ENCODE measurements at places on chromosomes 12 and 14.

- DNase-seq: no peak
Measured at GRCh38 chr12:26255893-26256645, 60.7 kb downstream of the SSPN start.

- DNase-seq: peak; percentile 15
Measured at GRCh38 chr12:95881331-95881955, 22.7 kb downstream of the SNRPF start.

DNA sequence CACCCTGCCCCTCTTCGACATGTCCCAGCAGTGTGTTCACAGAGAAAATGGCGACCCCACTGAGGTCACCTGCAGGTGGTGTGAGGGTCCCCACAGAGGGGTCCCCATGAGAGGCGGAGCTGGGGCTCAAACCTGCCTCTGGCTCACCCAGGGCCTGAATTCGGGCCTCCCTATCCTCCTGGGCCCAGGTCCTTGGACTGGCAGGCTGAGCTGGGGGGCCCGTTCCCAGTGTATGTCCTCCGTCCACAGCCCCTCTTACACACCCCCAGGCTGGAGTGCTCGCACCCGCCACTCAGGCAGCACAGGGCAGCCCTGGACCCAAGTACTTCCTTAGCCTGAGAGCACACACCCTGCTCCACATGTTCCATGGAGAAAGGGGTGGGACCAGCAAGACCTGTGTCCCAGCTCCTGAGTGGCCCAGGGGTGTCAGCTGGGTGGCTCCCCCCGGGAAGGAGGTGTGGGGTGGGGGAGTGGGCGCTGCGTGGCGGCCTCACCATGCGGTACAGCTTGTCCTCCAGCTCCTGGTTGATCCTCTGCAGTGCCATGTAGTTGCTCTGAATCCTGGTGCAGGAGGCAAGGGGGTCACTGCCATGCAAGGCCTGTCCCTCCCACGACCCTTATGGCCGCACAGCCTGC lies 42.6 kb downstream of the BEGAIN start:
- DNase-seq: no peak

GRCh38 chr14:31567655-31568054 lies 6.5 kb downstream of the NUBPL start:
- no peak for DNase-seq

- DNase-seq: peak; percentile 62
Measured at GRCh38 chr12:10636611-10637010, 23.2 kb upstream of the MAGOHB start.

DNA sequence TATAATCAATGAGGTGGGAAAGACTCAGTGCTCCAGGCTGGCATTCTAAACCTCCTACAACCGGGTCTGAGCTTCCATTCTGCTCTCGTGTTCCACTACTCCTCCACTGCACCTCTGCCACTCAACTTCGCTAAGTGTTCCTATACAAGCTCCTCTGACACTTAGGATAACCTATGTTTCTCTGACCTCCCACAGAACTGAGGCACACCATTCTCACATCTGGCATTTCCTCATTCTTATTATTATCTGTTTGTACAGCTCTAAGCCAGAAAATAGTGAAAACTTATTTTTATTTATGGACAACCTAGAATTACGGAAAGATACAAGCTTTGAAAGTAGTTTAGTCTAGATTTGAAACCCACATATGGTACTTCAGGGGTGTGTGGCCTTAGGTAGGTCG lies 127.0 kb downstream of the MED13L start:
- no peak for DNase-seq

DNA sequence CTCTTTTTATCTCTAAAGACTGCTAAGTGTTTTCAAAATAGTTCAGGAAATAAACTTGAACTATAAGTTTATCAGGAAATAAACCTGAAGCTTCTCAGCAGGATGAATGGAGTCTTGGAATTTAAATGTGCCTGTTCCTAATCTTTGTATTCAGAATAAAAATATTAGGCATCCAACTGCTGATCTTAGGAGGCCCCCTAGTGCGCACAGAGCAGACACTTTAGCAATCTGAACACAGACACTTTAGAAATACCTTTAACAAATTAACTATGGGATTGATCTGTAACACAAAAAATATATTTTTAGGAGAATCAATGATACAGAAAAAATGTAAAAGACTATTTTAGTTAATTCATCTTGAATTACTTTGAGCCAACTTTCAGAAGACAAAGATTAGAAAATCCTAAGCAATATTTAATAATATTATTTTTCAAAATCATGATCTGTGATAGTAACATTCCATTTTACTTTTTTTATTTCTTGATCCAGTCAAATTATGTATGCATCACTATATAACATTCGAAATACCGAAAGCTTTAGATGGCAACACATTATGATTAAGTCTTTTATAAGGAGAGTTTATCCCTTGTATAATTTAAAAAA lies 80.9 kb downstream of the SLC41A2 start:
- DNase-seq: peak; percentile 57

- no peak for DNase-seq
Measured at GRCh38 chr14:48096897-48097296, 421.5 kb upstream of the MDGA2 start.

GRCh38 chr12:52535574-52535973 lies 15.4 kb upstream of the KRT5 start:
- DNase-seq: peak; percentile 11

- no peak for DNase-seq
Measured at GRCh38 chr12:9951026-9951675, 19.0 kb upstream of the CLEC2A start.

GRCh38 chr12:19894803-19895202 lies 455.5 kb downstream of the AEBP2 start:
- DNase-seq: no peak

DNA sequence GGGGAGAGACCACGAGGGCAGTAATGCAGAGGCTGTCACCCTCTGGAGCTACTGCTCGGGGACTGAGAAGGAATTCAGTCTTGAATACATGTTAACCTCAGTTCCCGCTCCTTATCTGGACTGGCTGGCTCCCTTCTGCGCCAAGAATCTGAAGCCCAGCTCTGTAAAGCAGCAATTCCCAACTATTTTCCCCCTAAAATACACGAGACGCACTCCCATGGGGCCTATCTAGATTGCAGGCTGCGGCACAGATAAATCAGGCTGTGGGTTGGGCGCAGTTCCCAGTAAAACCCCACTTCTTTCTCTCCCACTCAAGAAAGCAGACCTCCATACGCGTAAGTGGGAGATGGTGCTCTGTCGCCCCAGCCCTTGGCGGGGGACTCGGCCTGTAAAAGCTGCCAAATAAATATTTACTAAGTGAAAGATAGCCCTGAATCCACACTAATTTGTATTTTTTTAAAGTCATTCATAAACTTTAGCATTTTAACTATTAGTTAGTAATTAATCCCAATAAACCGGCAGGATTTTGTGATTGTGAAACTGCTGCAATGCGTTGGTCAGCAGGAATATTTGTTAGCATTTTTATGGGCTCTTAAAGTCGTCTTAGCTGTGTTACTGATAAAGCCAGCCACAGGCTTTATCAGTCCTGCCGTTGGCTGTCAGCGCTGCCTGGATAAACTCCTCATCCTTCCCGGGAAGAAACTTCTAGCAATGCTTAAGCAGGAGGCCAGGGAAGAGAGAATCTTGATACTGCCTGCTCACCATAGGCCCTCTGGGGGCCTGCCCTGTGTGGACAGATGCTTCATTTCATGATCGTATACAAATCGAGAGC lies 17.8 kb downstream of the FBXL14 start:
- DNase-seq: no peak

DNA sequence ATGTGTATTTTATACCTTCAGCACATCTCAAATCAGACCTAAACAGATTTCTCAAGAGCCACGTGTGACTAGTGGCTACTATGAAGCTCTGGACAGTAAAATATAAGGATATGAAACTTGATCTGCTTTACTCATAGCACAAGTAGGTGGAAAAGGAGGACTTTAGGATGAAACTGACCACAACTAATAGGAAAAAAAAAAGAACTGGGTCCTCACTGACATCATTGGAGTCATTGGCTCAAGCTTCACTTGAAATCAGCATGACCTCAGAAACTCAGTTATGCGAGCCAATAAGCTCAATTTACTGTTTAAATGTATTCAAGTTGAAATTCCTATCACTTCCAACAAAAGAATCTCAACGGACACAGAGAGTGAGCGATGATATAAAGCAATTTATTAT lies 34.1 kb upstream of the CIT start:
- DNase-seq: peak; percentile 10

GRCh38 chr14:72651081-72651480 lies 242.8 kb downstream of the DPF3 start:
- DNase-seq: no peak

DNA sequence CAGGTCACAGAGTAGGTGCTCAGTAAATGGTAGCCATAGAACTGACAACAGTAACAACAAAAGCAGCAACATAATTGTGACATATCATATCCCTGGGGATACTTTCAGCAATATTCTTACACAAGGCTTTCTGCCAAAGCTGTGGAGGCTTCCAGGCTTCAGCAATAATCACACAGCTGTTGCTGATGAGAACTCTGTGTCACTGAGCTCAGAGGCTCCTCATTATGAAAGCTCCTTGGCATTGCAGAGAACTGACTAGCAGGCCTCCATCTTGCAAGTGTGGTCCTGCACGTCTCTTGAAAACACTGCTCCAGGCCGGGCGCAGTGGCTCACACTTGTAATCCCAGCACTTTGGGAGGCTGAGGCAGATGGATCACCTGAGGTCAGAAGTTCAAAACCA lies 97.3 kb upstream of the BTG1 start:
- DNase-seq: peak; percentile 71

- no peak for DNase-seq
Measured at GRCh38 chr14:30410986-30411385, 148.0 kb upstream of the G2E3 start.

DNA sequence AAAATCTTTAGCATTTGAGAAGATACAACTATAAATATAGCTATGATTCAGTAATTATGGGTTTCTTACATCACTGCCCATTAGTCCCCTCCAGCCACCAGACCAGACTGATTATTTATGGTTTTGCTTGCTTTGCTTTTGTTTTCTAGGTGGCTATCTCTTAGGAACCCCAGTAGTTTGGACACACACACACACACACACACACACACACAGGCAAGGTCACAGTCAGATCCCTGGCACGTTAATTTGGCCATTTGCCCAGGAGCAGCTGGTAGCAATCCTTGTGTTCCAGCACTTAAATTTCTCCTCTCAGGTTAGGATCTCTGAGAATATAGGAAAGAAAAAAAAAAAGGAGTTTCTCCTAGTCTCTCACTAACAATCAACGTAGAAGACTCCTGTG lies 90.2 kb upstream of the RESF1 start:
- DNase-seq: peak; percentile 78

DNA sequence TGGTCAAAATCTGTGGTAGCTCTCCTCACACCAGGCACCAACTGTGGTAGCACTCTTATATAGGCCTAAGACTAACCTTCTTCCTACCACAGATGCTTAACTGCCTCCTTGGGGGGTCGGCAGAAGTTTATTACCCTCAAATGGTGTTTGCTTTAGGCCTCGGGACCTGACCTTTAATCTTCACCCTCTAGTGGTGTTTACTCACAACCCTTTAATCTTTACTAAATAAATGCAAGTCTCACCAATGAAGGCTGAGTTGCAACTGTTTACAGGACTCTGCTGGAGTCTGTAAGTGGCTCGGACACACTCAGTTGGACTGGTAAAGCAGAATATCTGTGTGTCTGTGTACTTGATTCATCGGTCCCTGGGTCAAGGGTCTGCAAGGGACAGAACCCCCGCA lies 29.4 kb downstream of the CCER1 start:
- no peak for DNase-seq

- peak; percentile 67 for DNase-seq
Measured at GRCh38 chr14:59126714-59127436, 61.6 kb upstream of the DAAM1 start.

GRCh38 chr12:94754653-94755052 lies 104.3 kb upstream of the TMCC3 start:
- peak; percentile 15 for DNase-seq

DNA sequence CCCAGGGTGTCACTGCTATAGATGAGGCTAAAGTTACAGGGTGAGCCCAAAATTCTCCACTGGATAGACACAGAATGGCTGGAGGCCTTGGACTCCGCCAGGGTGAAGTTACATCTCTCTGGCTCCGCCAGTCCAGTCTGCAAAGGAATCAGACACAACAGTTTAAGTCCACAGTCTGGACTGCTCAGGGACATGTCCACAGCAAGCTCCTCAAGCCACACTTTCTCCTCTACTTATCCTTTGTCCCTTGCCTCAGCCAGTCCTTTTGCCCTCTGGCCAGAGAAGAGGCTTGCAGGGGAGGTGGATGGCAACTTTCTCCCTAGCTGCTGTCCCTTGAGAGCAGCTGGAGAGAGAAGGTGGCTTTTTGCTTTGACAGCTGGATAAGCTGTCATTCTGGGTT lies 28.0 kb downstream of the PTPRB start:
- no peak for DNase-seq

- no peak for DNase-seq
Measured at GRCh38 chr12:98786653-98787052, 141.6 kb downstream of the APAF1 start.

DNA sequence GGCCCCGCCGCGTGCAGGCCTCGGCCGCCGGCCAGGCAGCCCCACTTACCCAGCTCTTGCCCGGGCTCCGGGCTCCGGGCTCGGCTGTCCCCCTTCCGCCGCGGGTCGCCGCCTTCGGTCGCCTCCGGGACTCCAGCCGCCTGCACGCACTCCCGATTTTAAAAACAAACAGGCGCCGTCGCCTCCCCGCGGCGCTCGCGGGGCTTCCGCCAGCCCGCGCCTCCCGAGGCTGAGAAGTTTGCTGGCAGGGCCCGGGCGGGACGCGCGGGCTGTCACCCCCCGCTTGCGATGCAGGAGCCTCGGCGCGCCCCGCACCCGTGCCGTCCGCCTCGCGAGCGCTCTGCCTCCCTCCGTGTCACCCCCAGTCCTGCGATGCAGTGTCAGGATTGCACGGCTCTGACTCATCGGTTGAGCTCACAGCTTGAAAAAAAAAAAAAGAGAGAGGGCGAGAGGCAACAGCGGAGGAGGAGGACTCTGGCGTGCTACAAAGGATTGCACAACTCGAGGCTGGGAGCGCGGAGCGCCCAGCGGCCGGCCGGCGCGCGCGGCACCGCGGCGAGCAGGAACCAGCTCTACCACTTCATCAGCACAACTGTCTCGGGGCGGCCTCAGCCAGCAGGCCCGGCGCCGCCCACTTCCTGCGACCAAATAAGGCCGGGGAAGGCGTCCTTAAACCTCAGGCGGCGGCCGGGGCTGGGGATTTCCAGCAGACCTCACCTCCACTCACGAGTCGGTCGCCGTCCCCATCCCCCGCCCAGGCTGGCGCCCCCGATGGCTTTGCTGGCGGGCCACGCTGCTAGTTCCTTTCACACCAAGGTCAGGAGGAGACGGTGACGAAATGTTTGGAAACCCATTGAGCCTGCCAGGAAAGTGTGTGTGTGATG lies 45.8 kb upstream of the PNMA1 start:
- DNase-seq: peak; percentile 96

GRCh38 chr14:105487449-105487985 lies 831 bp downstream of the CRIP1 start:
- no peak for DNase-seq

DNA sequence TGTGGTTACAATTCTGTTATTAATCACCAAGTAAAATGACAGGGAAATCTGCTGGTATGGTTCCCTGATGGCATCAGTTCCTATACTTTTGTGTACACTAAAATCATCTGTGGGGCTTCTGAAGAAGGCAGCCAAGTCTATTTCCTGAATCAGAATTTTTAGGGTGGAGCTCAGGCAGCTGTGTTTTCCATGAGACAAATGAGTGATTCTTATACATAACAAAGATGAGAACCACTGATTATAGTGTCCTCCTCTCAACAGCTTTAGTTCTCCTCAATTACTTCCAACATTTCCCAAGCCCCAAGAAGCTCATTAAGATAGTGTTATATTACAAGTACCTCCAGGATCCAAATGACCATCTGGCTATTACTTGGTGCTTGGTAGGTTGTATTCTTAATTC lies 64.5 kb upstream of the USP44 start:
- DNase-seq: peak; percentile 42

- no peak for DNase-seq
Measured at GRCh38 chr12:90953956-90954421, 987 bp downstream of the CCER1 start.

Measured in myocyte (in vitro differentiated cells).